ENCODE measurements at places on chromosomes 11 and 22.

DNA sequence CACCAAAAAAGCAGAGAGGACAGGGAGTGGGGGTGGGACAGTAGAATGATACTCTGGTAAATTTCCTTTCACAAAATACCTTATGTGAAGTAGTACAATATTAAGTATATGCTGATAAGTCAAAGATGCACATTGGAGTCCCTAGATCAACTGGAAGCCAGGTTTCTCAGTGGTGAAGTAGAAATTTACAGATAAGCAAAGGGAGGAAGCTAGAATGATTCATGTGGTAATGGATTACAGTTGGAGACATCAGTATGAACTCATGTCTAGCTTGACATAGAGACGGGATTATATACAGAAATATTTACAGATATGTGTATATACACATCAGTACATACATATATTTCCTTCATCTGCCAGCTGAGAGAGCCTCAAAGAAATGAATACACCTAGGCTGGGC lies 21.5 kb downstream of the PLEKHB1 start:
- DNase-seq: no peak

DNA sequence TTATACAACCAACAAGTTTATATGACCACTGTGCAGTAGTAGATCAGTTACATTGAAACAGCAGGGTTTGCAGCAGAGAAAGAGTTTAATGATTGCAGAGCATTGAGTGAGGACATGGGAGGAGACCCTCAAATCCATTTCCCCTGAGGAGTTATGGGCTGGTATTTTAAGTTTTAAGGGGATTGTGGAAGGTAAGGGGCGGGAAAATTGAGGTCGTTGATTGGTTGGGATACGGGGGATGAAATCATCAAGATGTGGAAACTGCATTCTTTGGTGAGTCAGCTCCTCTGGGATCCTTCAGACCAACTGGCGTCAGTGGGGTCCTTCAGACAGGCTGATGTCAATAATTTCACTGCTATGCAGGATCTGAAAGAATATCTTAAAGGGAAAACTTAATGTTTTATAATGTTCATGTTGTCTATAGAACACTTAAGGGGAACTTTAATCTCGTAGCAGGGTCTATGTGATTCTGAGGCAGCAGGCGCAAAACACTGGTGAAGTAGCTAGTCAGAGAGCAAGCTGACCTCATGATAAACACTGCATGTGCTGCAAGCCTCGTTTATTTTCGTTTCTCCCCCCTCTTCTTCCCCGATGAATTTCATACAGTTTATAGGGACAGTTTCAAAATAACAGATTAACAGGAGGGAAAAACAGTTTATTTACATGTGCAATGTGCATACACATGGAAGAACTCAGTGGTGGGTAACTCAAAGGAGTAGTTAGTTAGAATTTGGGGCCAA lies 17.4 kb upstream of the BACE1-AS start:
- DNase-seq: no peak

GRCh38 chr11:120295099-120295498 lies 30.0 kb upstream of the TLCD5 start:
- no peak for DNase-seq

- no peak for DNase-seq
These were observed 24.8 kb downstream of the APOL5 start for GRCh38 chr22:35742342-35743100.

DNA sequence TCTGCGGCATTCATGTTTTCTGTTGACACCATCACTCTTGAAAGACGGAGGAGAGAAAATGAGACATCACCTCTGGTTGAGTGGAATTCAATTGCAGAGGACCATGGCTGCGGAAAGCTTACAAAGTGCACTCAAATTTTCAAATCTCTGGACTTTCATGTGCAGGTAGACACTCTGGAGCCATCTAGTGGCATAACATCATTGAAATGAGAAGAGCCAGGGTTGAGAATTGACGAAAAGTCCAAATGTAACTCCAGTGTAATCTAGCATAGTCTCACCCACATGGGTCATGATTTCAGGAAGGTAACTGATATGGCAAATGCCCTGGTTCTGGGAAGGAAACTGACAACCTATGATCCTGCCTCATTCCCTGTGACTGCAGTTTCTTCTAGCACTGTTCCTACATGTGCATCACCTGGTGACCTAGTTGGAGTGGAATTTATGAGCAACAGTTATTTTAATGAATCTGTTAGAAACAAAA lies 687.8 kb downstream of the KCNA4 start:
- DNase-seq: no peak

DNA sequence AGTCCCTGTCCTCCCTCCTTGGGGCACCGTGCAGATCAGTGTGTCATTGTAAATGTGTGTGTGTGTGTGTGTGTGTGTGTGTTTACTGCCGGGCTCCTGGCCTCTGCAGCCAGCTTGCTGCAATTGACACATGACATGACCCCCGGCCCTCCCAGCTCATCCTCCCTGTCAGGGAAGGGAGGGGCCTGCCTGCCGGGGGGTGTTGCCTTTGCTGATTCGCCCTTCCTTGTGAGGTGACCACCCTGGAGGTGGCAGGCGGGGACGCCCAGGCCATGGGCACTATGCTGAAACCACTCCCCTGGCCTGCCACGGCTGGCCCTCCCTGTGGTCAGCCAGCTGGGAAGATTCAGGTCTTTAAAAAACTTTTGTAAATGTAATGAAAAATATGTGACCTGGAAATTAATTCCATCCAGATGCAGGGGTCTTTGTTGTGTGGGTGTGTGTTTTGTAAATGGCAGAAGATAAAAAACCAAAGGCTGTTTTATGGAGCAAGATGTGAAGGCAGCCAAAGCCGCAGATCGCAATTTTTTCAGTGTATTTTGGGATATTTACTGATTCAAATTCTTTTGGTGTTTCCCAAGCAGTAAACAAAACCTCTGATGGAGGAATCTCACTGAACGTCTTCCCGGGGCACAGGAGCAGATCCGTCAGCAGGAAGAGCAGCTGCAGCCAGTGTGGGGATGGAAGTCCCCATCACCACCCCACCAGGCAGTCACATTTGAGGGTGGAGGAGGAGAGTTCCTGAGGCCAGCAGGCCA lies 23.2 kb downstream of the SHISAL1 start:
- DNase-seq: no peak

- DNase-seq: no peak
These were observed 10.1 kb downstream of the CENPM start for GRCh38 chr22:41936894-41937169.

GRCh38 chr11:119643212-119643875 lies 85.7 kb downstream of the NECTIN1 start:
- no peak for DNase-seq

- no peak for DNase-seq
These were observed 3.5 kb upstream of the SLC22A6 start for GRCh38 chr11:62988276-62988675.

GRCh38 chr11:46471943-46472661 lies 80.5 kb upstream of the CHRM4 start:
- no peak for DNase-seq

DNA sequence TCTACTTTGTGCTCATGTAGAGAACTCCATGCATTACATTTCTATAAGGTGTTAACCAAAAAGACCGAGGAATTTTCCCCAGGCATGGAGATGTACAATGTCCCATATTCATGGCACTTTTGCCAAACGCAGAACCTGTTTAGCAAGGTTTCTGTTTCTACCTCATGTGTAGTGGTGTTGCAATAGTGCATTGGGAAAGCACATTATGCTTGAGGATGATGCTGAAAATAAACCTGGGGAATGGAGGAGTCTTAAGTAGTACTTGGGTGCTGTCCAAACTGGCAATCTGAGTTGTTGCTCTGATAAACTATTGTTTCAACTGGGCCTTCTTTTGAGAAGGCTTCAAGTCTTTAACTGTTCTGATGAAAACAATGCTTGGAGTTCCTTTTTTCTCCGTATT lies 11.5 kb upstream of the MUC15 start:
- no peak for DNase-seq

Measured in stimulated activated CD8-positive, alpha-beta memory T cell treated with anti-CD3 and anti-CD28 coated beads, Interleukin-15, amount 100 ng/mL, for 24 hours (primary cell).